NCI-H510A treated with DMSO at 0.1 percent for 48 hours (cell line): ENCODE measurements at places on chromosomes 6 and 20.

GRCh38 chr6:145009711-145010110, 724.6 kb downstream of the UTRN start:
- no peak for DNase-seq

- peak; percentile 74 for DNase-seq
Observed at GRCh38 chr6:37691904-37692806, 5.5 kb downstream of the MDGA1 start.

DNA sequence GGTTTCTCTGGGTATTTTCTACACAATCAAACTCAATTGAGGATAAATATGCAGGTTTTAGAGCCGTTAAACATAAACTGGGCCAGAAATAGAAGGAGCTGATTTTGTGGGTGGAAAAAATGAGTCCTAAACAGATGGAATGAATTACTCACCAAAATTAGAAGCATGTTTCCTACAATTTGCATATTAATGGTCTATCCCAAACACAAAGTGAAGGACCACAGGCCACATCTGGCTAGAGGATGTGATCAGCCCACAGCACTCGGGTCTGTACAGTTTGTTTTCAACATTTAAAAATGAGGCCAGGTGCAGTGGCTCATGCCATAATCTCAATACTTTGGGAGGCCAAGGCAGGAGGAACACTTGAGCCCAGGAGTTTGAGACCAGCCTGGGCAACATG, 296.3 kb downstream of the PREX1 start:
- no peak for DNase-seq

DNA sequence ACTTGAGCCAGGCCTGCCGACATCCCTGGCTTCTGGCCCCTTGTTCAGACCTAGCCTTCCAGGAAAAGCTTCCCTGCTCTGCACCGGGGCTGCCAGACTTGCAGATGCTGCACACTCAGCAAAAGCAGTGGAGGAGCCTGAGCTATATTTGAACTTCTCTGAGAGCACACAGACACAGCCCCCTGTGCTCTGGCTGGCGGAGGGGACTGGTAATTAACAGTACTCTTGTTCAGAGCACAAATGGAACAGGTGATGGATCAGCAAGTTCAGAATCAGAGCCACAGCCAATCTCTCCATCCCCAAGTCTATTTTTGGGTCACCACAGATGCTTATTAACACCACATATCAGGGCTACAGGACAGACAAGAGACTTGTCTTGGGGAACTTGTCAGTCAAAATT, 27.6 kb upstream of the RIMS4 start:
- DNase-seq: no peak

DNA sequence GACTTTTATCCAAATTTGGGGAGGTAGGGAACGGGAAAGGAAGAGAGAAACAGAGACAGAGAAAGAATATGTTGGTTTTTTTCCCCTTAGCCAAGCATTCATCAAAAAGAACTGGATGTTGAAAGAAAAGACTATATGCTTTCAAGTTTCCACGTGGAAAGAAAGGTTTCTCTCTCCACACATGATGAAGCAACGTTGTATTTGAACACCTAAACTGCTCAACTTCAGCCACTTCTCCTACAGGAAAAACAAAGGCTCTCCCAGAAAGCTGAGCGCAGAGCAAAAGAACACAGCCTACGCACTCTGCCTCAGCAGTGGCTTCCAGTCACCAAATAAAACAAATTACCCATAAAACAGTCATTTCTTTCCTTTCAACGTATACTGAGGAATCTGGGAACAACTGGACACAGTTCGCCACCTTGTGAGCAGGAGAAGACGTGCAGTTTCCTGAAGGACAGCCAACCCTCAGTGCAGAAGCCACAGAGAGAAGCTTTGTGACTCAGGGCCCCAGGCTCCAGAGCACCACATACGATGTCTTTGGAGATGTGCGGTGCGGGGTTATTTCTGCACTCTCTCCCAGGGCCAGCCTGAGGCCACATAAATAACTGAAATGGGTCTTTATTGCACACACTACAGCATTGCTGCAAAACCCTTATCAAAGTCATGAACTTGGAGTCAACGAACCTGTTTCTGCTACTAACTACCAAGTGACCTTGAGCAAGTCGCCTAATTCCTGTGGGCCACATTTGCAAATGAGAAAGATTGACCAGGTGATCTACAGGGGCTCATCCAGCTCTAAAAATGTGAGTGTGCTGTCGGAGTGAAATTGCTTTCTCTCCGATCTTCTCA, 10.1 kb downstream of the IL17F start:
- DNase-seq: peak; percentile 71

GRCh38 chr6:148967541-148967956, 220.7 kb downstream of the UST start:
- no peak for DNase-seq

DNA sequence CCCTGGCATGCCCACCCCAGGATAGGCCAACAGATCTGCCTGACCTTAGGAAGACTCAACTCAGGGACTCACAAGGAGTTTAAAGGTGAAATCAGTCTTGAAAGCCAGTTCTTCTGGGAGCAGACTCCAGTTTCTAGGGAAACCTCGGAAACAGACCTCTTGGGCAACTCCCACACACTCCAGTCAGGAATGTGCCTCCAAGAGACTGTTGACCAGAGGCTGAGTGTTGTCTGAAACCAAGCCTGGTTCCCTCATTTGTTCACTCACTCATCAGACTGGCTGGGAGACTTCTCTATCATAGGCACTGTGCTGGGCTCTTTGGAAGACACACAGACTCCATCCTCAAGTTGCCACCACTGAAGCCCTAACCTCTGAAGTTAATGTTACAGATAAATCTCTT, 1.8 kb downstream of the TREM1 start:
- peak; percentile 33 for DNase-seq

GRCh38 chr6:21245488-21245887, 348.1 kb upstream of the SOX4 start:
- no peak for DNase-seq

- no peak for DNase-seq
Observed at GRCh38 chr6:163718537-163718936, 304.0 kb downstream of the QKI start.

DNA sequence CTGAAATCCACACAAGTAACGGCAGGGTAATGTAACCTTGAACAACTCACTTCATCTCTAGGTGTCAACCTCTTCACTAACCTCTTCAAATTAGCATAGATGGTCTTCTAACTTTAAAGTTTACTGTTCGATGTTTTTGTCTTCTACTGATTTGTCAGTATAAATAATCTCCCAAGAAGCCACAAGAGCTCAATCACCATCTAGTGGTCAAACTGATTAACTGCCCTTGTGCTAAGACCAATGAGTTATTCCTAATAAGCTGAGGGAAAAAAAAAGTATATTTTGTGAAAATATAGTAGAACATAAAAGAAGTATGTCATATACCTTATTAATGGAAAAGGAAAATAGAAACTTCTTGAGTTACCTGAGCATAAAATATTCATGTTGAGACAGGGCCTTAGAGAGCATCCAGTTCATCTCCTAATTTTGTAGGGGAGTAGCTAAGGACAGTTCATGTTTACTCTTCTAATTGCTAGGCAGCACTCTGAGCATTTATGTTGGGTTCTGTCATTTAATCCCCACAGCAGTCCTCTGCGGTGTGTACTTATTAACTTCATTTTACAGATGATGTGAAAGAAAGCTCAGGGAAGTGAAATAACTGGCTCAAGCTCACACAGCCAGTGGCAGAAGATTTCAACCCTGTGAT, 317.1 kb downstream of the ESR1 start:
- peak; percentile 70 for DNase-seq

- peak; percentile 34 for DNase-seq
Observed at GRCh38 chr6:25942561-25943147, 12.2 kb upstream of the SLC17A2 start.

DNA sequence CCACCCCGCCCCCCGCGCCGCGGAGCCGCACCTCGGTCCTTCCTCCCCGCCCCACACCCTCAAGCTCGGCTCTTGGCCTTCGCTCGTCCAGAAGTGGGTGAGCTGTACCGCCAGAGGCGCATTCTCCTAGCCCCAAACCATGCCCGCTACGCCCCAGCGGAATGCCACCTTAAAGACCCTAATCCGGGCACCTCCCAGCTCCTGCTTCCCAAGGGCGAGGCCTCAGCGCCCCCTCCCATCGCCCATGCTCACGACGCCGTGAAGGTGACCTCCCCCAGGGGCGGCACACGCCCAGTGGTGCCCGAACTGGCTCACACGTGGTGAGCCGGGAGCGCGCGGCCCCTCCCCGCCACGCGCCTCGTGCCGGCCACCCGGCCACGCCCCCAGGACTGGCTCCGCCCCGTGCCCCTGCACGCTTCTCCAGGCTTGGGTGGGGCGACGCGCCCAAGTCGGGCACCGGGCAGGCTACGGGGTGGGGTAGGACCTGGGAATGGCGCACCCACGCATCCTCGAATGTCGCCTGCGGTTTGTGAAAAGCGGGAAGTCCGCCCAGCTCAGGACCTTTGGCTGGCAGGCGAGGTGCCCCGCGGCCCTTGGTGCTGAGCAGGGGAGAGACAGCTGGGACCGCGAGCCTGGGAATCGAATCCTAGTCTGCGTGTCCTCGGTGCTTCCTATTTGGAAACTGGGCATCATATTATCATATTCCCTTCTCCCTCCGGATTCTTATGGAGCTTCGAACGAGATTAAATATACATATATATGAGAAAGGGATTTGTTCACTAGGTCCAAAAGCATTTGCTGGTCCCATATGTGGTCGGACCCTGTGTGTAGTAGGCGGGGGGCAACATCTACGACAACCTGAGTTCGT, 941 bp upstream of the SOX12 start:
- peak; percentile 94 for DNase-seq

DNA sequence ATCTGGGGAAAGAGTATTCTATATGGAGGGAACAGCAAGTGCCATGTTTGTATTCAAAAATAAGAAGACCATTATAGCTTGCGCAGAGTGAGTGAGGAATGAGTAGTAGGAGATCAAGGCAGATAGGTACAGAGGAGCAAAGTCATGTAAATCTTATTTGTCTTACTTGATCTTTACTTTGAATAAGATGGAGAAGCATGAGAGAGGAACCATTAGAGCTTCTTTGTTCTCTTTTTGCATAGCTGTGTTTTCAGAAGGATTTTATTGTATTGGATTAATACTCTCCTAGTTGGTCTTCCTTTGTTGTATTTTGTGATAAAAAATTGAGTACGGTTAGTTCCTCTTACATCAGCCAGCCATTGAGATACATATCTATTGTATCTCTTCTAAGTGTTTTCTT, 88.4 kb downstream of the SCAF8 start:
- no peak for DNase-seq

- DNase-seq: no peak
Observed at GRCh38 chr6:132005178-132005577, 54.0 kb upstream of the CCN2 start.

DNA sequence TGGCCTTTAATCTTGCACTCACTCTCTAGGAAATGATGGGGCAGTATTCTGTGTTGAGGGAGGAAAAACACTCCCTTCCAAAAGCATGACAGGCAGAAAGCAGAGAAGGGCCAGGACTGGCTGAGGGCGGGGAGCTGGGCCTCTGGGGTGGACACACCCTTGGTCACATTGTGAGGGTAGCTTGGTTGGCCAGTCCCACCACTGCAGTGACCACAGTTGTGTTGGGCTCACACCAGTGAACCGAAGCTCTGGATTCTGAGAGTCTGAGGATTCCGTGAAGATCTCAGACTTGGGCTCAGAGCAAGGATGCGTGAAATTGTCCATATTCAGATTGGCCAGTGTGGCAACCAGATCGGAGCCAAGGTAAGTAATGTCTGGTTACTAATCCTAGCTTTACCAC, at the start of gene TUBB1:
Gene TUBB1, plus strand, starts transcription at position 213 of the 400 bp plus-strand sequence. Its CDS starts 94 bp downstream, at position 307.
- no peak for DNase-seq

GRCh38 chr20:33092361-33092760, 12.9 kb downstream of the BPIFB4 start:
- DNase-seq: no peak

DNA sequence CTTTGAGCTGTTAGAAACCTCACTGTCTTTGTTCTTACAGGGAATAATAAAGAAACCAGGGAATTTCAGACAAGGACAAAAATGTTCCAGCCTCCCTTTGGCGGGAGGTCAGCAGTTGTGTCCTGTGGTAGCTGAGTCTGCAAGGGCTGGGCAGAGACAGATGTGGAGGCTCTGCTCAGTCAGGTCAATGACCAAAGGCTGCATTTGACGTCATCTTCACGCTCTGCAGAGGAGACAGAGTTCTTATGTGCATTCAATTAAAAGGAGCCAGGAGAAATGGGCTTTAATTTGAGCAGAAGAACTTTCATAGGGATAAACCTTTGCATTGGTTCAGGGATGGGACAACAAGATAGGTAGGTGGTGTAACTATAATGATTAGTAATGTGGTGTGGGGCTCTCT, 45.1 kb upstream of the FOXA2 start:
- DNase-seq: no peak

DNA sequence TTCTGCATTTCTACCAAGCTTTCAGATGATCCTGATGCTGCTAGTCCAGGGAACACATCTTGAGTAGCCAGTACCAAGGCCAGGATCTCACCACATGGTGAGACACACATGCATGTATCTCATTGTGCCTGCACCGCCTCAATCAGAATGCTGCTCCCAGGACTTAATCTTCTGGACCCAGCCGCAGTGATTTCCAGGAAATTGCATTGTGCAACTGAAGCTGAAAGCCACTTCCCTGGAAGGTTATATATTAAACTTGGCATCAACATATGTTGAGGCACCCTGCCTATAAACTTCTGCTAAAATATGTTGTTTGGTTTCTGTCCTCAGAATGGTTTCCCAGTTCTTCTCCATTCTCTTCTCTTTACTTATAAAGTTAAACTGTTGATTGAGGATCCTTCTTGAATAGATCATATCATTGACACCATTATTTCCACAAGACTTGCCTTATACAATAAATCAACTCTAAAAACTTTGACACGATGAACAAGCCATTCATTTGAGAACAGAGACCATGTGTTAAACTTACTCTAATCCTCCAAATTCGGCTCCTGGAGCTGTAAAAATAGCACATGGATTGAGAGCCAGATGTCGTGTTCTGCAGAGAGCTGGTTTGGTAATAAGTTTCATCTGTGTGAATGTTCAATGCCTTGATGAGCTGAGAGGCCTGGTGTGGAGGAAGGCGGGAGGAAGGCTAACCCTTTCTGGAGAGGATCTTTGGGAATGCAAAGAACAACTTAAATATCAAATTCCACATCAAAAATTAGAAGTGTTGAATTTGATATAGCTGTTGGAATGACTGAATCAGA, 65.0 kb upstream of the PCSK2 start:
- no peak for DNase-seq

DNA sequence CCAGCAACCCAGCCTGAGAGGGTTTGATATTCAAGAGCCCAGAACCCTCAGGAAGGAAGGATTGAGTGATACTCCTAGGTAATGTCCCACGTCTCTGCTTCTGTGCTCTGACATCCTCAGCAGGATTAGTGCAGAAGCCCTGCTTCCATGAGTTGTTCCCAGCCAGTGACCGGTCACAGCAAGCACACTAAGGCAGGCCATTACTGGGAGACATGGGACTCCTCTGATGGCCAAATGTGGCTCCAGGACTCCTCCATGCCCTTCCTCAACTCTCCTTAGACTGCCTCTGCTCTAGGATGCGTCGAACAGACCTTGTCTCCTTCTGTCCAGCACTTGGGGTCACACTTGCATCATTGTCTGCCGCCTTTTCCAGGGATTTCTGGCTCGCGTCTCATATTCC, 7.6 kb downstream of the HLA-A start:
- no peak for DNase-seq

DNA sequence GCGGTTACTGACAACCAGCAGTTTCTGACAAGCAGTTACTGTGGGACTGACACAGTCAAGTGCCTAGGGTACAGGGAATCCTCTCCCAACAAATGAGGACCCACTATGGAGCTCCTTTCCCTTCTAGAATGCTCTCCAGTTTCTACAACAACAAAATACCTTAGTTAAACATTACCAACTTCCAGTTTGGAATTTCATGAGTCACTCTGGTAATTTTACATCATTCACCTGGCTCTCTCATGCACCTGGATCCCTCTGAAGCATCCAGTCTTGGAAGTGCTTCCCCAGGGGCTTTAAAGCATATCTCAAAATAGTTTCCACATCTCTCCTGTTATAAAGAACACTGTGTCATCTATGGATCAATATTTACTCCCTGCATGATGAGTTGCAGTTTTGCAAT, 286.7 kb upstream of the SPTLC3 start:
- DNase-seq: no peak
